MM.1S (cell line): ENCODE measurements at places on chromosomes 7 and 10.
A peak's percentile ranks its signal among the peaks of the same experiment; 100 is the strongest.

DNA sequence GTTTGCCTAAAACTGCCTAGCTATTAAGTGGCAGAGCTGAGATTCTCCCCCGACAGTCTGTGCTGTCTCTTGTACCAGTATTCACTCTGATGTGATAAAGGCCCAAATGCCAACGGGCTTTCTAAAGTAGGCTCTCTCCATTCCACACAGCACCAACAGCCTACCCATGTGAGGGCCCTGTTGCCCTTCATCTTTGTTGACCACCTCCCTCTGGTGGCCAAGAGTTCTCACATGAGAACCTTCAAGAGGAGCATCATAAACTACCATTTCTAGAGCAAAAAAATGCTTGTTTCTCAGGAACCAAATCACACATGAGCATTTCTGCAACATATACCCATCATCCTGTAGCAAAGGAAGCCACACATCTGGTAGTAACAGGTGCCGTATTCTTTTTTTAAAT is 185.8 kb downstream of the GRM8 start:
- DNase-seq, result peak; percentile 43

GRCh38 chr7:130037703-130038102 is 13.5 kb downstream of the ZC3HC1 start:
- DNase-seq, result no peak

DNA sequence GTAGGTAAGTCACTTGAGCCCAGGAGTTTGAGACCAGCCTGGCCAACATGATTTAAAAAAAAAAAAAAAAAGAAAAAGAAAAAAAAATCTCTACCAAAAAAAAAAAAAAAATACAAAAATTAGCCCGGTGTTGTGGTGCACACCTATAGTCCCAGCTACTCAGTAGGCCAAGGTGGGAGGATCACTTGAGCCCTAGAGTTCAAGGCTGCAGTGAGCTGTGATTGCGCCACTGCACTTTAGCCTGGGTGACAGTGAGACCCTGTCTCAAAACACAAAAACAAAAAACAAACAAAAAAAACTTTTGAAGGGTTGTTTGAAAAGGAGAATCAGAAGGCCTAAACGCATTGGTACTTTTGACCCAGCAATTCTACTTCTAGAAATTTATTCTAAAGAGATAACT is 13.7 kb downstream of the TLL2 start:
- DNase-seq, result no peak

DNA sequence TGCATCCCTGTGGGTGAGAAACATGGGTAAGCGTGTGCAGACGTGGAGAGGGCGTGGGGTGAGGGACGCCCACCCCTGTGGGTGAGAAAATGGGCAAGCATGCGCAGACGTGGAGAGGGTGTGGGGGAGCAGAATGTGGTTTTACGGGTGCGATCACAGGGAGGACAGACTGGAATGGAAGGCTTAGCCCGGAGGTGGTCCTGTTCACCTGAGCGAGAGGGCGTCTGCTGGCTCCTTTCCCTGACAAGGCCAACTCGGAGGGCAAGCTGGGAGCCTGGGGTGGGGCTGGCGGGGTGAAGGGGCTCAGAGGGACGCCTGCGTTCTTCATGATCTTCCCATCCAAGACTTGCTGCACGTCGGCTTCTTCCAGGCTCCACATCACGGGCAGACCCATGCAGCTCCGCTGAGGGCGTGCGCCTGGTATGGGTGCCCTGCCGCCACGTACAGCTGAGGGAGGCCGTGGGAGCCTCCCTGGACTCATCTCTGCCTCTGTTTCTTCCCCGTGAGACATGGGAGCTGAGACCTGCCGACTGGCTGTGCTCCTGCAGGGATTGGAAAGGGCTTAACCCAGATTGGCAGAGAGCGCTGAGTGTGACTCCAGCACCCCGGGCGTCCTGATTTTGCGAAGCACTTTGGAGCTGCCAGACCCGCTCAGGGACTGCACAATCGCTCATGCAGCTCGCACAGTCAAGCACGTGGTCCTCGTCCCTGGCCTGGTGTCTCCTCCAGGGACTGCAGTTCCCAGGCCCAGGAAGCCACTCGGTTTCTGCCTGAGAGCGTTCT is 74.3 kb upstream of the SHH start:
- no peak for DNase-seq

DNA sequence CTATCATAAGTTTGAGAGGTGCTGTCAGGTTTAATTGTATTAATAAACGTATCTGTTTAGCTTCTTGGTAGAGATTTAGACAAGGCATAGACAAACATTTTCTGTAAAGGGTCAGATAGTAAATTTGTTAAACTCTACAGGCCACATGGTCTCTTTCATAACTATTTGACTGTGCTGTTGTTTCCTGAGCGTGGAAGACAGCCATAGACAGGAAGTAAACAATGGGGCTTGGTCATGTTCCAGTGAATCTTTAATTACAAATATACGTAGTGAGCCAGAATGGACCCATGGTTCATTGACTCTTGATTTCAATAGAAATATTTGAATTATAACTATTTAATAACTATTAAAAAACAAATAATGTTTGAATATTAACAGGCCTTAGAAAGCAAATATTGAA is 451.1 kb downstream of the SH2D4B start:
- no peak for DNase-seq

DNA sequence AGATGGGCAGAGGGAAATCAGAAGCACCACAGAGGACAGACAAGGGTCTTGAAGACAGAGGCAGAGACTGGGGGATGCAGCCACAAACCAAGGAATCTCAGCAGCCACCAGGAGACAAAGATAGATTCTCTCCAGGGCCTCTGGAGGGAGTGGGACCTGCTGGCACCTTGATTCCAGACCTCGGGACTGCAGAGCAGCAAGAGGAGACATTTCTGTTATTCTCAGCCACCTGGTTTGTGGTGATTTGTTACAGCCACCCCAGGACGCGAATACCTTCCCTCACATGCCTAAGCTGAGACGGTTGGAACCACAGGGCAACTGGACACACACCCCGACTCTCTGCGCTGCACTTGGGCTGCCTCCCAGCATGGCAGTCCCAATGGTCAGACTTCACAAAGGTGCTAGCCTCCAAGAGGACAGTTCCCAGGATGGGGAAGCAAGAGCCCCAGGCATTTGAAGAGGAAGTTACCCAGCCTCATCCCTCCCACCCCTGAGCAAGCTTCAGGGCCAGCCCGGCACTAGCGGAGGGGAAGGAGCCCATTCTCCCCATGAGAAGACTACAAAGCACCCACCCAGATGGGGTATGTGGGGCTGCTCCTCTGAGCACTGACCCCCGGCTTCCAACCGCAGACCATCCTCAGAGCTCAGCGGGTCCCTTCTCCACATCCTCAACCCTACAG is 104.6 kb upstream of the INSIG1 start:
- no peak for DNase-seq

DNA sequence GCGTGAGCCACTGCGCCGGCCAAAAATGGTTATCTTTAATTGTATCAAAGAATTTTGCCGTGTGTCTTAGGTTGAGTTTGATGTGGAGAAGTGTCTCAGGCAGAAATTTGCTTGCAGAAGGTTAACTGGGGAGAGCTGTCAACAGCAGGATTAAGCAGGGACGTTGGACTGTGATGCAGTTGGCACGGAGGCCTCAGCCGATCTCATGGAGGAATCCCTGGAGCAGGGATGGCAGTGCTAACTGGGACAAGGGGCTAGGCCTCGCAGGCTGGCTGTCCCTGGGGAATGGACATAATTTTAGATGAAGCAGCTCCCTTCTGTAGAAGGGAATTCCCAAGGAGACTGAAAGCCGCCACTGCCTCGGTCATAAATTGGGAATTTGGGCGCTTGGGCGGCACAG is 12.3 kb upstream of the KIF5B start:
- DNase-seq, result no peak

DNA sequence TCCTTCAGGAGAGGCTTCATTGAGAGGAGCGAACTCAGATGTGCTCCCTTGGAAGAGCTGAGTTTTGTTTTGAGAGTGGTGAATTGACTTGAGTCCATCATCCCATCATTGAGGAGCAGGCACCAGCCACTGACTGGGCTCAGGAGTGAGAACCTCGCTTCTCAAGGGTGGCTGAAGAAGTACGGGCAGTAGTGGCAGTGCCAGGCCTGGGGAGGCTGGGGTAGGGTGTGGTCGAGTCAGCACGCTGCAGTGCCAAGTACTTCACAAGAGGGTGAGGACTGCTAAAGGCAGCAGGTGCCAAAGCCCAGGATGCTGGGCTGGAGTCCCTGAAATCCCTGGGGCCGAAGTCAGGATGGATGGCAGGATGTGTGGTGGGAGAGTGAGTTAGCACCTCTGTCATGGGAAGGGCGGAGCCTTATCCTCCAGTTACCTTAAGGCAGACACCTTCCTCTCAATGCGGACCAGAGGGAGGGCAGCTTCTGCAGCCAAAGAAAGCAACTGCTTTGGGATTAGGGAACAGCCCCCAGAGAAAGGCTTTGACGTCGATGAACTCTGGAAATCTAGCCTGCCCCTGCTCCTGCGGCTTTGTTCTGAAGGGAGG is 210.3 kb downstream of the CAMK1D start:
- no peak for DNase-seq

- no peak for DNase-seq
Observed at GRCh38 chr7:80940539-80941207, 21.8 kb upstream of the SEMA3C start.

DNA sequence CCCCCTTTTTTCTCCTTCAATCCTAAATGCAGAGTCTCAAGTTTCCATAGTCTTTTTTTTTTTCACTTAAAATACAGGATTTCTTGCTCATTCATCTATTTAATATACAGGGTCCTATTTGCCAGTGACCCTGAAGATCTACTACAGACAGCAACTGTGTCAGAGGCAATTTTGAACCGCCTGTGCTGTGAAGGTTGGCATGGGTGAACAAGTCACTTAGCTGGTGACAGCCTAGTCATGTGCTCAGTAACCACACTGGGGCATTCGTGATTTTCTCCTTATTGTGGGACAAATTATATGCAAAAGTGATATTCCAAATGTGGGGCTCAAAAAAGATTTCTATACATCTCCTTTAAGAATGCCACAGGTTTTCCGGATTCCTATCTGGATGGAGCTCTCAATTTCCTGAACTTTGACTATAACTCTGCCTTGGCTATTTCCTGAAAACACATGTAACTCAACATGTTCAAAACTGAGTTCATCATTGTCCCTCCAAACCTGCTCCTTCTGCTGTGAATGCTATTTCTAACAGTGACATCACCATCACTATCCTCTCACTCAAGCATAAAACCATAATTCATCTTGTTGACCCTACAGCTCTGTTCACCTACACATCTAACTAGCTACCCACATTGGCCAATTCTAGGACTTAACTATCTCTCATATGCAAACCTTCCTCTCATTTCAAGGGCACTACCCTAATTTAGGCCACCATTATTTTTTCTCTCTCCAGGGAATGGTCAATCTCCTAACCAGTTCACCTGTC is 36.7 kb downstream of the CDK6 start:
- DNase-seq, result no peak

DNA sequence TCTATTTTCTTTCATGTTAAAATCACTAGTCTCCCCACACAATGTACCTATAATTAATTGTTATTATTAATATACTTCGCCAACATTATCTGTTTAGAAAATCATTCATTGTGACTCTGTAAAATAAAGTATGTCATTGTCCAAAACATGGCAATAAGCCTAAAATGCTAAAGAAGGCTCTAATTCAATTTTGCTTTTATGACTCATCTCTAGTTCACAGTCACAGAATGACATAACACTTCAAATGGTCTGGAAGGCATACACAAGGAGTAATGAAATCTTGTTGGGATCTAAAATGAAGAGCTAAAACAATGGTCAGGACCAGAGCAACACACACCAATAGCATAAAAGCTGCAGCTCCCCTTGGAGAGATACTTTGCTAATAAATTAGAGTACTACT is 505.8 kb downstream of the GPAM start:
- DNase-seq, result no peak
